ENCODE measurements at places on chromosomes 13 and 19.
A peak's percentile ranks its signal among the peaks of the same experiment; 100 is the strongest.

DNA sequence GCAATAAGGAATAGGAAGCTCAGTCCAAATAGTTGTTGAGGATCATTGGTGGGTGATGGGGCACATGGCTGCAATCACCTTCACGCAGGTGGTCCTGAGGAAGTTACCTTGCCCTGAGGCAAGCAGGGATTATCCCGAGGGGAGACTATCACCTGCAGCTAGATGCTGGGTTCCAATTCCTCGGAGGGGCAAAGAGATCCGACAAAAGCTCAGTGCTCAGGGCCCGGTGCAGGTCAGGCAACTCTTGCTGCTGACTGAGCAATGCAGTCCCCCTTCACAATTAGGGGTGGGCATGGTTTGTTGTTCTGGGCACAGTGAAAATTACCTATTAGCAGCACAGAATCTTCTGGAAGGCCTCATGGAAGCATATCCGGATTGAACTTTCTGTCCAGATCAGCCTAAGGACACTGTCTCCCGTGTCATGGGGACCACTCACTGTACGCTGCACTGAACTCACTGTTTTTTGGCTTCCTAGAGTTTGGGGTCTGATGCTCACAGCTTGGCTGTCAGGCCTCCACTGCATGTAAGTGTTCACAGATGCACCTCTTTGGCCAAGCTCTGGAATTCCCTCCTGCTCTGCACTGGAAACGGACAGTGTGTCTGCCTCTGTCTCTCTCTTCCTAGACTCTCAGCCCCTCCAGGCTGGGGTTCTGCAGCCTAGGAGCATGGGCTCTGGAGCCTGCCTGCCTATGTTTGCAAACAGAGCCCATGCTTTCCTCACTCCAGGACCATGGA lies 372.7 kb downstream of the ZNF536 start:
- no peak for DNase-seq

- DNase-seq: no peak
Observed at GRCh38 chr13:51818781-51819511, 15.0 kb upstream of the DHRS12 start.

DNA sequence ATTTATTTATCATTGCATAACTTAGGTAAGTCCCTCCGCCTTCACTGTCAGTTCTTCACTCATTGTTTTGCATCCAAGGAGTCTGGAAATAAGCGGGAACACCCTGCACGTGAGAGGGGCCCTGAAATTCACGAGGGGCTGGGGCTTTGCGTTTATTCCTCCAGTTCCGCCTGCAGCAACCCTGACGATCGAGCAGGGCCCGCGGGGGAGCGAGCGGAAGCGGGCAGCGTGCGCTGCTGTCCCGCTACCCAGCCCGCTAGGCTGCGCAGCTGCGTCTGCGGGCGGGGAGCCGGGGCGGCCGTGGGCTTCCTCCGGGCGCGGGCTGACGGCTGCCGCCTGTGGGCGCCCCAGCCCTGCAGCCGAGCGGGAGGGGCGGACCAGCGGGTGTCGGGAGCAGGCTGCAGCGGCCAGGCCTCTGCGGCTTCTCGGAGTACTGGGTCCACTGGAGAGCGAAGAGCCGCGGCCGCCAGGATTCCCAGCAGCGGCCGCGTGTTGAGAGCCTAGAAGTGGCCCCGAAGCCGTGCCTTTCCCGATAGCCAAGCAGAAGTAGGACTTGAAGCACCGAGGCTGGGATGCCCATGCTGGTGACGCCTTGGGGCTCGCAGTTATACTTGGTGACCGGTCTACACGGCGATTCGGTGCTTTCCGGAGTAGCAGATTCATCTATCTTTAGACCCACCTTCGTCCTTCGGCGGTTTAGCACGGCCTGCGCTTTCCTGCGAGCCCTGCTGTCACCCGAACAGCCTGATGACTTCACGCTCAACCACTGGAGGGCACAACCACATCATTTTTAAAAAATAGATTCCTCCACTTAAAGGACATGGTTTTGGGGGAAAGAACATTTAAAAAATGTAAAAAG lies 32.9 kb upstream of the SACS start:
- DNase-seq: peak; percentile 58

DNA sequence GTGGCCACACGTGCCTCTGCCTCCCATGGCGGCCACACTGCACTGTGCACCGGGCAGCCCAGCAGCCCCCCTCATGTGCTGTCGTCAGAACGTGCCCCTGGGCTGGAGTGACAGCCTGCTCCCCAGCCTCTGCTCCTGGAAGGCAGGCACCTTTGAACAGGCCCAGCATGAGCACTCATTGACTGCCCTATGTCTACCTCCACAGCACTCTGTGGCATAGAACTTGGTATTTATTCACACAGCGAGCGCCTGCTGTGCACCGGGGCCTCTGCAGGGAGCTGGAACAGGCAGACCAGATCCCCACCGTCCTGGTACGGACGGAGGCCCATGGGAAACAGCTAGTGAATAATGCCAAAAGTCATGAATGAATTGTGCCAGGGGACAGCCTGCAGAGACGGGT lies 53.7 kb downstream of the DPF1 start:
- DNase-seq: no peak

DNA sequence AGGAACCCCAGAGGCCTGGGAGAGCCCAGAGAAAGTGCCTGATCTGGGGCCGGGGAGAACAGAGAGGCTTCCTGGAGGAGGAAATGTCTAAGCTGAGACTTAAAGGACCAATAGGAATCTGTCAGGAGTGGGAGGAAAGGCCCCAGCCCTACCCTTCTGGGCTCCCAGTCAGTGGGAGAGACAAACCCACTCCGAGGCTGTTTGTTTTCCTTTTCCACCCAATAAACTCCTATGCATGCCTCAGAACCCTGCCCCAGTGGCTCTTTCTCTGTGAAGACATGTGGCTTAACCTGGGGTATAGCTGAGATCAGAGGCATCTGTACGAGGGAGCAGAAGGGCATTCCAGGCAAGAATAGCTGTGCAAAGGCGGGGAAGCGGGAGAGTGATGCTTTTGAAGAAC lies 1.9 kb downstream of the MEGF8 start:
- no peak for DNase-seq

DNA sequence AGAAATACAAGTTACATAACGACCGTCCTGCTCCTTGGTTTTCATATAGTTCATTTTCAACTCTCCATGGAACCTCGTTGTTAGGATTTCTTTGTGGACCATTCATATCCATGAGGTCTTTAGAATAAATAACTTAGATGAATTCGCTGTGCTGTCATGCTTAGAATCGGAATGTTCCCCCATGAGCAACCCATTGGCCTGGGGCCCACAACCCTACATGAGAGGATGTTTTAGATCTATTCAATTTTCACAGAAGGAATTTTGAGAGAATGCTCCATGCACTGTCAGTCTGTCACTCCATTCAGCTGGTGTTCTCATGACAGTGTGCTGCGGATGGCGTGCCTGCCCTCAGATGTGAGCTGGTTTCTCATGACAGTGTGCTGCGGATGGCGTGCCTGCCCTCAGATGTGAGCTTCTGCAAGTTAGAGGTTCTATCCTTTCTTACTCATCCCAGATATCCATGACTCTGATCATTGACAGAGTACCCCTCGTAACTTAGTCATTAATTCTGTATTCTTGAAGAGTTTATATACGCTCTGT lies 1193.1 kb downstream of the EFNB2 start:
- no peak for DNase-seq

- no peak for DNase-seq
Observed at GRCh38 chr13:84400706-84401105, 518.4 kb upstream of the SLITRK1 start.

DNA sequence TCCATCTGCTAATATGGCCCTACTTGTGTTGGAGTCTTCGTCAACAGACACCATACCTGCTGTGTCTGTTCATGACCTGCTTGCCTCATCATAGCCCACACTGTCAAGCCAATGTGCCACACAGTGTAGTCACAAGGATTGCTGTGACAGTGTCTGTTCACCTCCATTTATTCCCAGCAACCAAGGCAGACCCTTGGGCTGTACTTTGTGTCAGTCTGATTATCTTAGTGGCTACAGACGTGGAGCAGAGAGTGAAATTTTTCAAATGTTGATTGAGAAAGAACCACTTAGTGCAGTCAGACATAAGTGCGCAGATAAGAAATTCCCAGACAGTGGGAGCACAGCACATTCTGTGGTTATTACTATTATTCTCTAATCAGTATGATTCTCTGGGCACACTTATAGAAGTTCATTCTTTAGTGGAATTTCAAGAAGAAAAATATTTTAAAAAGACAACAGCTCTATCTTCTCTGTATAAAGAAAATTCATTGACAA lies 184.6 kb downstream of the GPC6 start:
- no peak for DNase-seq

DNA sequence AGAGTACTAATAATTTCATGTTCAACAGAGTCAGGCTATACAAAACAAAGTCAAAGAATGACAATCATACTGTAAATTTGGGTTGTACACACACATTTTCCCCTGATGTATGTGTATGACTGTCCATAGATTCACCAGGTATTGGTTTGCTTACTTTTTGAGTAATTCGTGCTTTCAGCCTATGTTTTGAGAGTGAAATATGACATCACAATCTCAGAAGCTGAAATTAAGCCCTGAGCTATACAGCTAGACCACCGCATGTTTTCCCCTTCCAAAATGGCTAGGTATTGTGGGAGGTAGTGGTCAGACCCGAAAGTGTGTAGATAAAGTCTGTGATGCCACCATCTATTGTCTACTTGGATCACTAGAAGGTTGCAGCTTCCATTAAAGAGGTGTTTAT lies 102.8 kb downstream of the KATNAL1 start:
- DNase-seq: no peak

GRCh38 chr19:32458500-32459123 lies 53.0 kb downstream of the DPY19L3 start:
- DNase-seq: no peak

- no peak for DNase-seq
Observed at GRCh38 chr13:65582160-65582559, 1648.0 kb downstream of the PCDH9 start.

- DNase-seq: no peak
Observed at GRCh38 chr13:80574113-80574850, 233.4 kb upstream of the SPRY2 start.

DNA sequence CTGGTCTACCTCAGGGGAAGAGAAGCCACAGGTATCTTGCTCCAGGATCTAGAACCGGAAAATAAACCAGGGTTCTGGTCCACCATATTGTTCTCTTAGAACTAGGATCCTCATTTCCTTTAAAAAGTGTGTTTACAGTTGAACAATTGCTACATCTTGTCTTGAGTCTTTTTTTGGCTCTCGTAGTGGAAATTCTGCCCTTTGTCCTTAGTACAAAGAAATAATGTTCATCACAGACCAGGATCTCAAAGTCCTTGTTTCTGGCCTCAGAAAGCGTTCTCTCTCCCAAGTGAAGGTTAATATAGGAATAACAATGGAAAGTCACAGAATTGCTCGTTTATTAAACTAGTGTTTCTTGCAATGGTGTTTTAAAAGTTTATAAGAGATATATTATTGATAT lies 20.8 kb downstream of the KLF2 start:
- DNase-seq: no peak

DNA sequence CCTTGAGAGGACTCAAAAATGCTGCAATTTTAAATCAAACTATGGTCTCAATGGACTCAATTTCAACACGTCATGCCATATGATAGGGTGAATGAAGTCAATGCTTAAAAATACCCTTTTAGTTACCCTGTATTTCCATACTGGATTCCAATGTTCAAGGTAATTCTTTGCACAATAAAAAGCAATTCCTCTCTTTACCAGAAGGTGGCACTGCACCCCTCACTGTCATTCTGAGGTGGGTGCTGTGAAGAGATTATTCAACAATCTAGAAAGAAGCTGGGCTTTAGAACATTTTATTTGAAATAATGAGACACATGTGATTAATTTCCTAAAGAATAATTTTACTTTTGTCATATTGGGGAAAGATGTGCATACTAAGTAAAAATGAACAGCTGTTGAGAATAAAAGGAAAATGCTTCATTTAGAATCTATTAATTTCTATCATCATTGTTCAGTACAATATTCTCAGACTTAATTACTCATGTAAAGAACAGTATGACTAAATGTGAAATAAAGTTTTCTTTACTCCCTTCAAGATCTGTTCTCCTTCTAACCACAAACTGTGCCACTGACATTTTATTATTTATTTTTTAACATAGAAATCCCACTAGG lies 789.1 kb downstream of the GPC5 start:
- no peak for DNase-seq

GRCh38 chr19:16327911-16328823 lies 3.5 kb downstream of the KLF2 start:
- no peak for DNase-seq

- peak; percentile 1 for DNase-seq
Observed at GRCh38 chr13:31885994-31886393, 145.6 kb upstream of the FRY start.
